ENCODE measurements at places on chromosomes 3 and 15.

- DNase-seq: no peak
Observed at GRCh38 chr3:140396110-140396509, 281.8 kb upstream of the TRIM42 start.

DNA sequence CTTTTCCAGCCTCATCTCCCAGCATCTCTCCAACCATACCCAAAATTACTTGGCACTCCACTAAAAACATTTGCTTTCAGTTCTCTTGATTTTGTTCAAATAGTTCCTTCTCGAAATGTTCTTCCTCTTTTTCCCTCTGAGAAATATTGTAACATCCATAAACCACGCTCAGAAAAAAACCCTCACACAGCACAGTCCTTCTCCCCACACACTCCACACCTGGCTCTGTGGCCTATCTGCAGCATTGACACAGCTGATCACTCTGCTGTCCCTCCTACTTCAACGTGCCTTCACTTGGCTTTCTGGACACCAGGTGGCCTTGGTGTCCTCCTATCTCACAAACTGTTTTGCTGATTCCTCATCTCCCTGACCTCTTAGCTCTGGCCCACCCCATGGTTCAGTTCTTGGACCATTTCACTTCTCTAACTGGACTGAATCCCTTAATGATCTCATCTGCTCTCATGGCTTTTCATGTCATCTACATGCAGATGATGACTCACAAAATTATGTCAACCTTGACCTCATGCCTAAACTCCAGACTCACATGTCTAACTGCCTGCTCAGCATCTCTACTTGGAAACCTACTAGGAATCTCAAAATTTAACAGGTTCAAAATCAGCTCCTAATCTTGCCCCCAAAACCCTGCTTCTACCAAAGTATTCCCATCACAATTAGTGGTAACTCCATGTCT is 93.3 kb downstream of the TRIM42 start:
- no peak for DNase-seq

DNA sequence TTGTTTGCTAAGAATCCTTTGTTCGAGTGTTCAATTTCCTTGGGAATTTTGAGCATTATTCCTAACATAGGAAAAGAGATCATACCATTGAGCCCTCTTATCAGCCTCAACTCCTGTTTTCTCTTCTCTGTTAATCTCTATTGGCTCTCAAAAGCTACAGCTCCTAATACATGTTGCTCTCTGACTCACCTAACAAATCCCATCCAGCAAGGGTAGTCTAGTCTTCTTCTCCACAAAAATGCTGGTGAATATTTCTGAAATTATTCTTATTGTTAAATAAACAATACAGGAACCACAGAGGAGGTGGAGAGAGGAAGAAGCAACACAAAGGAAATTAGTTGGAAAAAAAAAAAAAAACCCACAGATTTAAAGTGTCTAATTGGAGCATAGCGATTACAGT is 325.8 kb upstream of the NAALADL2 start:
- DNase-seq: no peak

GRCh38 chr15:91857224-91857585 is 3.7 kb downstream of the SLCO3A1 start:
- DNase-seq: no peak

- no peak for DNase-seq
Observed at GRCh38 chr15:78808550-78808949, 2.7 kb downstream of the ADAMTS7 start.

- no peak for DNase-seq
Observed at GRCh38 chr3:17030956-17031652, 146.3 kb downstream of the PLCL2 start.

DNA sequence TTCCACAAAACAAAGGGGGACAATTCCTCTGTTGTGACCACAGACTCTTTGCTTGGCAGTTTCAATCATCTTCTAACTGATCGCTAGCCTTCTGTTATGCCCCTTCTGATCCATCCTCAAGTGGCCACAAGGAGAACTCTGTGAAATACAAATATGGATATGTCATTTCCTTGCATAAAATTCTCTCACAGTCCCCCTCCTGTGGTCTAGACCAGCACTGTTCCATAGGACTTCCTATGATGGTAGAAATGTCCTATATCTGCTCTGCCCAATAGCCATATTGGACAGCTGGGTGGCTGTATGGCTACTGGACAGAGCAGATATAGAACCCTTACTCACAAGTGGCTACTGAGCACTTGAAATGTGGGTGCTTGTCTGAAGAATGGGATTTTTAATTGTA is 25.9 kb upstream of the SNRK start:
- DNase-seq: no peak

GRCh38 chr15:100093211-100094126 is 248.3 kb downstream of the ADAMTS17 start:
- DNase-seq: no peak

GRCh38 chr3:9435316-9435715 is 37.9 kb downstream of the SETD5 start:
- no peak for DNase-seq

DNA sequence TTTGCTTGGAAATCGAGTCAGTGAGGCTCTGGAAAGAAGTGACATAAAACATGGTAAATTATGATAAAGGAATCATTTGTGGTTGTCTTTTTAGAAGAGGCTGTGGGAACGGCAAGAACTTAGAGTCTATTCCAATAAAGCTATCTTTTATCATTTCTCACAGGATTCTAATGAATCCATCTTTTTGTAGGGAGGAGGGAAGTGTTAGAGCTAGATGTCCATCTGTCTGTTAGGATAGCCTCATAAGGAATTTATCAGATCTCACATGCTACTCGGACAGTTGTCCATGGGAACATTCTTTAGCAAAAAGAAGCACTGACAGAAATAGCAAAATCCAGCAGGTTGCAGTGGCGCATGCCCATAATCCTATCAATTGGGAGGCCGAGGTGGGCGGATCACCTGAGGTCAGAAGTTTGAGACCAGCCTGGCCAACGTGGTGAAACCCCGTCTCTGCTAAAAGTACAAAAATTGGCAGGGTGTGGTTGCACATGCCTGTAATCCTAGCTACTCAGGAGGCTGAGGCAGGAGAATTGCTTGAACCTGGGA is 37.0 kb downstream of the STARD9 start:
- DNase-seq: no peak

DNA sequence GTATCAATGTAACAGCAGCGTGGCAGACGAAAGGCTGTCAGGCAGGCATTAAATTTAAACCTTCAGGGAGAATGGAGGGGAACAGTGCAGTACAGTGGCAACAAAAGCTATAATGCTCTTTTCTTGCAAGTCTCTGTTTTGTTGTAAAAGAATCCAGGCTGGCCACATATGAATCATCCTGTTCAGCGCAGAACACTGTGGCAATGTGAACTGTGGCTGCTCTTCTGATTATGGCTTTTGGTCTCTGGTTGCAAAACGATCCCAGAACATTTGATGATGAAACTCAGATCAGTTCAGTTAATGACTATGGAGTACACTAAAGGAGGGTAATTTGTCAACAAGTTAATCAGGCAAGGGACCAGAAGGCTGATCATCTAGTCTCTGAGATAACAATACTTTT is 219.7 kb upstream of the SGO1 start:
- DNase-seq: no peak

GRCh38 chr3:81302045-81302444 is 459.4 kb downstream of the GBE1 start:
- DNase-seq: peak; percentile 24

DNA sequence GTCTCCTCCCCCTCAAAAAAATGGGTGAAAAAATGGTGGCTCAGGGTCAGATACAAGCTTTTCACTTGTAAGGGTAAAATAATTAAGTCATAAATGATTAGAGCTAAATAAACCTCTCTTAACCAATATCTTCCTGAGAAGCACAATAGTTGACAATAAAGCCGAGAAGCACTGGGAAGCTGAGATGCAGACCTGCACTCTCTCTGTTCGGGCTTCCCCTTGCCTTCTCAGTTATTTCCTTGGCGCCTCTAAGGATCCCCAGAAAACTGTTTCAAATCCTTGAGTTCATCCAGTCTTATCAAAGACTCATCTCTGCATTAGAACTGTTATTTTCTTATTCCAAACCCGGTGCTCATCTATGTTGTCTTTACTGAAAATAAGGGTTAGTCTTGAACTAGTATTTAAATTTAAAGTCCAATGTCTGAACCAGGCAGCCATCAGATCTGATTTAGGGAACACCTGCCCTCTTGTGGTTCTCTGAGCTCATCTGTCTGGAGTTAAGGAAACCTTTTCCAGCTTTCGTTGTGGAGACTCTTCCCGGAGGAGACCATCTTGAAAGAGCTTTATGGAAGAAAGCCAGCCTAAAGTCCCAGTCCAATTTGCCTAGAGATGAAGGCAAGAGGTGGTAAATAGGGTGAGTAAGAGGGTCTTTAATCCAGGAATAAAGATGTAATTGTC is 256.4 kb upstream of the MCTP2 start:
- DNase-seq: peak; percentile 41

DNA sequence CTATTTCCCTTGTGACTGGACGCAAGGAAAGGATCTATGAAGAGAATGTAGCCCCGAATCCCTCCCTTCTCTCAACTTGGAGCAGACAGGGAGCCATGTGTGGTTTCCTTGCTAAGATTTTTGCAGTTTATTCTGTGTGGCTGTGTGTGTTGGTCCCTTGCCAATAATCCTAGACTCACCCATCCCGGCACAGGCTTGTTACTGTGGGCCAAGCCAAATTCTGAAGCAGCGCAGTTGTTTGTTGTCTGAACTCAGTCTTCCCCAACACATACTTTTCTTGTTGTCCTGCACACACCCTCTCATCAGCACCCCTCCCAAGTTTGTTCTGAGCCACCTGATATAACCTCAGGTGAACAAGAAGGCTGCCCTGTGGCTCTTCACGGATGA is 193.3 kb upstream of the CTDSPL start:
- DNase-seq: peak; percentile 57

- no peak for DNase-seq
Observed at GRCh38 chr3:32839714-32840085, 21.9 kb downstream of the TRIM71 start.

GRCh38 chr3:126161309-126161708 is 19.1 kb downstream of the ALDH1L1 start:
- DNase-seq: no peak

DNA sequence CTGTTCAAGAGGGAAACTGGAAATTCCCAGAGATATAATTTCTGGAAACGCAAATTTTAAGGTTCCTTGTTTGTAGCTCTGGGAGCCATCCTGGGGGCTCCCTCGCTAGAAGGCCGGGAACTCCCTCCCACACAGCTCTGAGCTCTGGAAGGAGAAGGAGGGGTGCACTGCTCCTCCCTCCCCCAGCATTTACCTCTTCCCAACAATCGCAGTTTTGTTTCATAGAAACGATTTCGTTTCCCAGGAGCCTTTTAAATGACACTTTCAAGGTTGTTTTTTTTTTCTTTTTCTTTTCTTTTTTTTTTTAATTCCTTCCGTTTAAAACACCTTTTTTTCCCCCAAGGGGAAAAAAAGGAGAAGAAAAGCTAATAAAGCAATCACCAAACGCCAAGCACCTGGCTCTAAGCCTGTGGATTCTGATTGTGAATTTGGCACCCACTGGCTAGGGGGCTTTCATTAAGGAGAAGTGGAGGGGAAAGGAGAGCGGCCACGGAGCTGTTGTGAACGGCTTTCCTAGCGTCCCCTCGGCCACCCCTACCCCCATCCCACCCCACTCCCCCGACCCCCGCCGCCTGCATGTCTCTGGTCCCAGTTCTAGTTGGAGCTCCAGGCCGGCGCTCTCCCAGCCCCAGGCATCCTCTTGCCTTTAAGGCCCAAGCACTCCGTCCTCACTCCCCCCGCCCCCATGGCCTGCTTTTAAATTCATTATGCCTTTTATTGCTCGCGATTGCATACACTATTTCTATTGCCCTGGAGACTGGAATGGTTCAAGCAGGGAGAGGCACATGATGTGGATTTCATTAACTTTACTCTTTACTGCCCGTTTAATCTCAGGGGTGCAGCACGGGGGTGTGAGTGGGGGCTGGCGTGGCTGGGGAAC is 13.6 kb upstream of the CCDC33 start:
- DNase-seq: no peak

DNA sequence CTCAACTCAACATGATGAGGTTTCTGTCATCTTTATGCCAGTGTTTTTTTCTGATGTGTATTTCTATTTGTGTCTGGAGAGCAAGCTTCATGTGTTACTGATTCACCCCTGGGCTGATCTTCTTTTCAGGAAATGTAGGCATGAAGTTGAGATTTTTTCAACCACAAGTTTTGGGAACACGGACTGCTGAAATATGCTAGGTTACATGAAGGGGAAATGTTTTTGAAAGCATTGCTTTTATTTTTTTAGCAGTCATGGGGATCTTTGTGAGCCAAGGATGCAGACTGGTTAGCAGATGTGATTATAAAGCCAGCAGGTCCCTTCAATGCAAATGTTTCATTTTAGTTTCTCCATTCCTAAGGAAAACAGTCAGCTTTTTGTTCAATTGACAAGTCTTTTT is 219.3 kb upstream of the COL8A1 start:
- no peak for DNase-seq

DNA sequence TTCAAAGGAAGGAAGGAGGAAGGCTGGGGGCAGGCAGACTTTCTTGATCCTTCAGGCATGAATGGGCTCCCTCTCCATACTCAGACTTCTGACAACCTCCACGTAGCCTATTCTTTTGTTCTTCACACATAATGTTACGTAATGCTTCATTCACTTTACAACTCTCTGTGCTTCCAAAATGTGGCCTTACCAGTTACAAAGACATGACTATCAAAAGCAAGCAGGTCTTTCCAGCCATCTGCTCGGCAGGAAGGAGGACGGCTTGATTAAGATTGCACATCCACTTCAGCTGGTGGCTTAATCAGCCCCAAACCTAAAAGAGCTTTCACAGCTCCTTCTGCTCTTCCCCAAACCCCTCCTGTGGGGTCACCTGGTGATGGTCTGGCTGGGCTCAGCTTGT is 263.2 kb downstream of the XXYLT1 start:
- DNase-seq: no peak

DNA sequence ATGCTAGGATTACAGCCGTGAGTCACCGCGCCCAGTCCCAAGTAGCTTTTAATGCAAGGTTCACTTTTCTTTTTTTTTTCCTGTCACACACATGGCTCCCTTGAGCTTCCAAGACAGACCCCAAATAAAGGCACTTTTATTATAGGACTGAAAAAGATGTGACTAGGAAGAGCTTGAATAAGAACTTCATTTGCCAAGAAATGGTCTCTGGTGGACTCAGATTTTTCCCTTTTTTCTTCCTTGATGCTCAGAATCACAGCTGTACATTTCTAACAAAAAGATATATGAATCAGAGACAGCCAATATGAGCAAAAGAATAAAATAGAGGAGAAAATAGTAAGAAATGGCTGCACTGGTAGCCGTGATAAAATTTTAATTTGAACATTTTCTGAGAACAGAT is 337.2 kb downstream of the MAGI1 start:
- no peak for DNase-seq

All from right hindlimb (tissue), 1 donor.